ENCODE measurements at places on chromosomes 2 and 18.

DNA sequence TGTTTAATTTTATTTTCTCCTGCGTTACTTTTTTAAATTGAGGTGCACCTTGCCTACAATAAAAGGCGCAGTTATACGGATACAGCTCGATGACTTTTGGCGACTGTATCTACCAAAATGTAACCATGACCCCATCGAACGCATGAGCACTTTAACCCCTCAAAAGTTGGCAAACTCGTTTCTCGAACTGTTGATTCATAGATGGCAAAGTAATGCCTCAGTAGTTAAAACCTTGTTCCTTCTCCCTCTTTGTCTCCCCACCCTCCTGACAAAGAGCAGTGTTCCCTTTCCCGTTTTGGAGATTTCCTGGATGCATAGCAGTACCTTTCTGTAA is 577 bp downstream of the MOGAT1 start:
- no peak for DNase-seq

DNA sequence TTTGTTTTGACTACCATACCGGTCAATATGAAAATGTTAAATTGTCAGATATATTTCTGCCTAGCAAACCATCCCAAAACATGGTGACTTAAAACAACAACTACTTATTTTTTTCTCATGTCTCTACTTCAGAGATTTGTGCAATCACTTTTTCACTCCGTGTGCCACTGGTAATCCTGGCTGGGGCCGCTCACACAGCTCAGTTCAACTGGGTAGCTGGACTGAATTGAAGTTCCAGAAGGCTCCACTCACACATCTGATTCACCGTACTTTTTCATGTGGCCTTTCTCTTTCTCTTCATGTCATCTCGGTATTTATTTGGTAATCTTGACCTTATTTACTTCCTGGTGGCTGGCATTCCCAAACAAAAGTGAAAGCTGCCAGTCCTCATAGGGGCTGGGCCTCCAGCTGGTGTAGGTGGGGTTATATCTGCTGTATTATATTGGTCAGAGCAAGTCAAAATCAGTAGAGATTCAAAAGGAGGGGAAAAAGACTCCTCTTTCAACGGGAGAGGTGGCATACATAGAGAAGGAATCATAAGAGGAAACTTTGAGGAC is 513.9 kb upstream of the NXPH2 start:
- DNase-seq: no peak

- DNase-seq: no peak
Measured at GRCh38 chr2:203830304-203831055, 37.1 kb upstream of the CTLA4 start.

GRCh38 chr2:97742381-97742847 is 29.0 kb downstream of the ZAP70 start:
- DNase-seq: peak; percentile 62

- DNase-seq: peak; percentile 24
Measured at GRCh38 chr2:103464831-103465230, 703.0 kb downstream of the TMEM182 start.

DNA sequence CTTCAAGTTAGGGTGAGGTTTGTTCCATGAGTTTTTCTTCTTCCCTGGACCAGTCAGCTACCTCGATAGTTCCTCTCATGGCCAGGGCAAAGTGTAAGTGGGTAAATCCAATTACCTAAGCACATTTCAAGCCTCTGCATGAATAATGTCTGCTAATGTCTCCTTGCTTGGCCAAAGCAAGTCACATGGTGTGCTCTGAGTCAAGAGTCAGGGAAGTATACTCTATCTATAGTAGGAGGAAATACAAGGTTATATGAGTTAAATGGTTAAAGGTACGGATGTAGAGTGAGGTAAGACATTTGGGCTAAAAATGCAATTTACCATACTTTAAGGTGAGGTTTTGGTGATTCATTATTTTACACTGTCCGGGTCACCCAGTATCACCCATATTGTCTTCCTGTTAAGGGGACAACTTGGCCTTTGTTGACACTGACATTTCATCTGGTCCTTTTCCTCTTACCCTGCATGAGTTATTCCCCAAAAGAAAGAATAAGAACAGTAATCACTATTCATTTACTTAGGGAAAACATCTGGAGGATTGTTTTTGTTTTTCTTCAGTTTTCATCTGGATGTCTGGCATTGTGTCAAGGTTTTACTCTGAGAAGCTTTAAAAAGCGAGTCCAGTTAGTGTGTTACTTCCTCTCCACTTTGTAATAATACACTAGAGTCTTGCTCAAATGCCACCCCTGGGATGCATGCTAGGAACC is 405.5 kb downstream of the RND3 start:
- DNase-seq: no peak

GRCh38 chr18:3067165-3067661 is 54.3 kb upstream of the LPIN2 start:
- no peak for DNase-seq

GRCh38 chr2:47270421-47270820 is 115.3 kb upstream of the STPG4 start:
- DNase-seq: no peak

- DNase-seq: no peak
Measured at GRCh38 chr2:150429384-150429961, 58.0 kb downstream of the RND3 start.

DNA sequence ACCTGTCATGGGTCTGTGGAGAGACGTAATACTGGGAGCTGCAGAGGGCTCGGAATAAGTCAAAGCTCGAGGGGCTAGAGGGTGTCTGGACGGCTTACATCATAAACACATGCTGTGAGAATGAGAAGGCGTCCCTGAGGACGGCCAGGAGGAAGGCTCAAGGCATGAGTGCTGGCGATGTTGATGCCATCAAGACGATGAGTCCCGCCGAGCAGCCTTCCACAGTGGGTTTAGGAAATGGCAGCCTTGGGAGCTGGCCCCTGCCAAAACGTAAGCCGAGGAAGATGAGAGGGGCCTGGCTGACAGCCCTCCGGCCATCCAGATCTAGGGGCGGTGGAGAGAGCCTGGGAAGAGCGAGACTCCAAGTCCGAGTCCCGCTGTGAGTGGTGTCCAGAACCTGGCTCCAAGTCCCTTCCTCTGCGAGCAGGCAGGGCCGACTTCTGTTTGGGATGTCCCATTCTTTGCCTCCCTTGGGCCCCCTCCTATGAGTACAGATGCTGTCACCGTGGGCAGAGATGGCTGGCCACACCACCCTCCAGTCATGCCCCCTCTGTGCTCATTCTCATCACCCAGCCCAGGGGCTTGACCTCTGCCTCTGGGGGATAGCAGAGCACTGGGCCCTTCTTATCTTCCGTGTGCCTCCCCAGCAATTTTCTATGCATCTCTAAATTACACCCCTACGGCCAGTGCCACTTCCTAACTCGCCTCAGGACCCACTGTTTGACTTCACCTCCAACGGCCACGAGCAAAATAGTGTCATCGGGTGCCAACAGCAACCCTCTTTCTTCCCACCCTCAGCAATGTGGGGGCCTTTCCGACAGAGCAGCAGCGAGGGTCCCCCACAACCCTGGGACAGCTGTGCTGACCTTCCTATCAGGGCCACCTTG is 175.7 kb downstream of the FAM210A start:
- no peak for DNase-seq

DNA sequence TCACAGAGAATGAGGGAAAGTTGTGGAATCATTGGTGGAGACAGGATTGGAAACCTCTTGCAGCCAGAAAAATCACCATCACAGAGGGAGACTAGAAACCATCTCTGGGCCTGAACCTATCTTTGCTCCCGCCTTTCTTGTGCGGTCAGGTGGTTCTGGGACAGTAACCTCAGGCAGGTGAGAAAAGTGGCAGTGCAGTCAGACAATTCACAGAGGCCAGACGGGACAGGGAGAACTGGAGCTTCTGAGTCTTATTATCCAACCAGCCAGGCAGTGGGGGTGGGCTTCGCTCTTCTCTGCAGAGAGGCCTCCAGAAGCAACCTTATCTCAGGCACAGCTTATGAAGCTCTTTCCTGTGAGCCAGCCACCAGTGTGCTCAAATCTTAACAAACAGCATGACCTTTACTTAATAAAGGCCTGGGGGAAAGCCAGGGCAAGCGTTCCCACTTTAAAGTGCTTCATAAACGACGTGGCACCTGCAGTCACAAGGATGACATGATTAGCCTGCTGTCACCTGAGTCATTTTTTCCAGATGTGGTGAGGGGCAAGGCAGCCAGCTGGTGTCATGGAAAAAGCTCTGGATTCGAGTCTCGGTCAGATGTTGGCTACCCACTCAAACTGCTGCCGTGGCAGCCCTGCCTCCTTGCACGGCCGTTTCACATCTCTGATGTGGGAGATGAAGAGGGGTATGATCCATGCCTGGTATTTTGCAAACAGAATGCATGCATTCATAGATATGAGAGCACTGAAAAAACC is 109.7 kb downstream of the B3GNT2 start:
- no peak for DNase-seq

DNA sequence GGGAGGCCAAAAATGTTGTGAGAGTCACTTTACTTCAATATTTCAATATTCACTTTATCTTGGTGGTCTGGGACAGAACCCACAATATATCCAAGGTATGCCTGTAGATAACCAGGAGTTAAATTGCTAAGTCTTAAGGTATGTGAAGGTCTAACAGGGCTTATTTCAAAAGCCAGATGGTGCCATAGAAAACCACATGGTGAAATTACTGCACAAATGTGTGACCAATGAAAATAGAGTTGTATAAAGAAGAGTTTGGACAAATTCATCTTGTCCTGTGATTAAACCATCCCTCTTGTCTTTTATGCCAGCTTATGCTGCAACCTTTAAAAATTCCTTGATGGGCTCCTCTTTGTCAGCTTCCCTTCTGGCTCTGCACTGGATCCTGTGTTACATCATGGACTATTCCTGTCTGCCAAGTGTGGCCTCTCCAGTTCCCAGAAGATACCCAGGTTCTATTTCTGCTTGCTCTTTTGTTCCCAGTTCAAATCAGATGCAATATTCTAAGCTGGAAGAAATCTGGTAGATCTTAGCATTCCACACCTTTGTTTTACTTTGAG is 46.8 kb downstream of the ANTXR1 start:
- DNase-seq: no peak

- DNase-seq: no peak
Measured at GRCh38 chr2:231318954-231319353, 76.6 kb upstream of the B3GNT7 start.

DNA sequence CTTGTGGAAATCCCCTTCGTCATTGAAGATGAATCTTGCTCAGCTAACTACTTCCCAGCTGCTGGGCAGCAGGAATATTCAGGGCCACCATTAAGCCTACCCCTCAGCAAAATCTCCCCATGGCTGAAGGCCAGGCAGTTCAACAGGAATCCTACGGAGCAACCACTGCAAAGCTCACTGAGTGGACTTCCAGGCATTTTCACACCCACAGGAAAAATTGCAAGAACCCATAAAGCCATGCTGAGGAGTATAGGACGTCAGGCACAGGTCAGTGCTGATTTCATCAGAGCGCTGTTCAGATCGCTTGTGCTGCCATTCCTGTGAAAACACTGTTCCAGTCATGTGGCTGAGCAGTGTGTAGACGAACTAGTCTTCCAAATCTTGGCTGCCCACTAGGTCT is 134.8 kb upstream of the TACR1 start:
- DNase-seq: no peak

- no peak for DNase-seq
Measured at GRCh38 chr2:207953354-207953753, 72.0 kb downstream of the PLEKHM3 start.

GRCh38 chr18:40133253-40133652 is 1821.8 kb upstream of the PIK3C3 start:
- no peak for DNase-seq

- DNase-seq: no peak
Measured at GRCh38 chr18:44156776-44157335, 523.8 kb upstream of the SETBP1 start.

- DNase-seq: no peak
Measured at GRCh38 chr18:43068781-43069180, 46.7 kb downstream of the RIT2 start.

GRCh38 chr18:76970770-76971559 is 148.6 kb downstream of the ZNF236 start:
- DNase-seq: no peak

DNA sequence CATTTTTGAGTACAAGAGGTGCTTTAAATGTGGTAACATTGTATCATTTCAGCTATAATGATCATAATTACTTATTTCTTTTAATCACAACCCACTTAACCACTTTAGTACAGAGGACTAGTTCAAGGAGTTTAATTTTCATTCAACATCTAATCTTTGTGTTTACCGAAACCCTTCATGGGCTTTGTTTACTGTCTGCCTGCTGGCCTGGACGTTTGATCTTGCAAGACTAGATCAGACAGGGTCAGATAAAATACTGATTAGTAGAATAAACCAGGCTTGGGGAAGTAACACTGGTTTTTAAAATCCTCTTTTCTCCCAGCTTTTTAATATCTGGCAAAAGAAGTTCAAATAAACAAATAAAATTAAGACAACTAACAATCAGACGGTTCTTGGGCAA is 93.6 kb downstream of the SATB2 start:
- no peak for DNase-seq

- no peak for DNase-seq
Measured at GRCh38 chr2:145267451-145267850, 747.5 kb upstream of the ZEB2 start.

- DNase-seq: no peak
Measured at GRCh38 chr2:31967790-31968189, 43.0 kb downstream of the MEMO1 start.

DNA sequence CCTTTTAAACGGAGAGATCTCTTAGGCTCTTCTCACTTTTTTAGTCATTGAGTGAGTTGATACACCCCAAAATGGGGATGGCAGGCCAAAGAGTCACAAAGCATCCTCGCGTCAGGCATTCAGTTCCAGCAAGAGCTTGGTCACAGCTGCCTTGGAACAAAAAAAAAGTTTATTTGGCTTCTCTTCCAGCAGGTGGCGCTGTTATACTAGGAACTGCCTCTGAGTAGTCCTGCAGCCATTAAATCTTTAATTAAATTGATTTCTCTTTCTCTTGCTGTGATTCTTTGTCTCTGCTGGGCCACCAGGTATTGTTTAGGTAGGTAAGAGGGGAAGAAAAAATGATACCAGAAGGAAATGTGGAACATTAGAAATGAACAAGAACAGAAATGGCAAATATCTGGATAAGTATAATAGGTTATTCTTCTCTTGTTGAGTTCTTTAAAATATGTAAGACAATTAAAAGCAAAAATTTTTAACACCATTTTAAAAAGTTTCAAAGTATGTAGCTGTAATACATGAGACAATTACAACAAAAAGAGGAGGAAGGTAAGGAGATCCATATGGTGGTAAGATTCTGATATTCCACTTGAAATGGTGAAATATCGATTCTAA is 175.1 kb downstream of the GALNT1 start:
- DNase-seq: peak; percentile 43

GRCh38 chr2:159758239-159758638 is 39.8 kb downstream of the CD302 start:
- no peak for DNase-seq

Measured in Daoy (cell line).